ENCODE measurements at places on chromosomes 2 and 18. TPM values are rescaled to one million over a fixed set of nuclear protein-coding genes. Genes with fewer than 3 reads are reported as not detected.

DNA sequence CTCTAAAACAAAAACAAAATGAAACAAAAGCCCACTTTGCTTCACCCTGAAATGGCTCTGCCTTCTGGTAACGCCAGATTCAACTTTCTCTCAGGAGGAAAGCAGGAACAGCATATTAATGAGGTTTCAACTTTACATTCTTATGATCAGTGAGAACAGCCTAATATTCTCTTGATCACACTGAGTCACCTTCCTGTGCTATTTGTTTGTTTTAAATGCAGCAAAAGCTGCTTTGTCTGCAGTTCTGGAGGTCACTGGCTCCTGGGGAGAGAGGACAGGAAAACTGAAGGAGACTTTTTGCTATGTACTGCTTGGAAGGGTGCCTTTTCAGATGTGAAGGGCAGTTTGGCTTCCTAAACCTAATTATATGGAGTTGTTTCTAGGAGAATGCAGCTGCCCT, 48.1 kb downstream of the MAIP1 start:
- H3K36me3 ChIP-seq, result no peaks in the 10 kb centered on the region
- H3K4me3 ChIP-seq, result no peak overlapping the region
- no peaks in the 10 kb centered on the region for H3K27me3 ChIP-seq
- H3K4me1 ChIP-seq, result no peaks in the 10 kb centered on the region
- no peak for DNase-seq
- H3K27ac ChIP-seq, result no peak overlapping the region

GRCh38 chr2:229875549-229875948, 46.3 kb downstream of the TRIP12 start:
- no peak overlapping the region for H3K4me3 ChIP-seq
- DNase-seq, result no peak
- H3K36me3 ChIP-seq, result no peaks in the 10 kb centered on the region
- no peak overlapping the region for H3K27ac ChIP-seq
- no peaks in the 10 kb centered on the region for H3K4me1 ChIP-seq

DNA sequence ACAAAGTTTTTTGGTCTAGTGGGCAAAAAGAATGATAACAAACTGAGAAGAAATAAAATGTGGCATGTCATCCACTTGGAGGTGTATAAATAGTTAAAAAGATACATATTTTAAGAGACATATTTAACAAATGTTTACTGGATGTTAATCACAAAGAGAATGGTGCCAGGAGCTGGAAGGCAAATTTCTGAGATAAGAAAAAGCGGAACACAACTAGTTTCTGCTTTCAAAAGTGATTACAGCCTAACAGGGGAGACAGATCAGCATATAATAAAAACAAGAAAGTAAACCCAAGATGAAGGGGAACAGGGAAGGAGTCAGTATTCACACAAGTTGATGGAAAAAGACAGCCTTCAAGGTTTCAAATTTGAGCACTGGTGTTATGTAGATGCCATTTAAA, 91.3 kb downstream of the OLA1 start:
- DNase-seq, result no peak
- no peaks in the 10 kb centered on the region for H3K4me1 ChIP-seq
- no peak overlapping the region for H3K4me3 ChIP-seq
- H3K27ac ChIP-seq, result no peak overlapping the region
- no peaks in the 10 kb centered on the region for H3K36me3 ChIP-seq

DNA sequence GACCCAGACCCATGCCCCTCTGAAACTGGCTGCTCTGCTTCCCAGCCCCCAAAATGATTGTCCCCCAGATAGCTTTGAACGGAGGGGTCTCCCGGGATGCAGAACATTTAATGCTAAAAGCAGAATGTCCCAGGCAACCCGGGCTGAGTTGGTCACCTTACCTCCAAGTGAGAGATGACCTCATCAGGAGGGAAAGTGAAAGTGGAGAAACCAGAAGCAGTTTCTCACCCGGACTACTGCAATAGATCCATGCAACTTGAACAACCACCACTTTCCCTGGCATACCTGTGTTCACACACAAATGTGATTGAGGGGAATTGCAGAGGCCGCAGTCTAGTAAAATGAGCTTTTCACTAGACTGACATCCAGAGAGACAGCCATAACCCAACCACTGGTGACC, 75.3 kb upstream of the NPAS2 start:
- H3K27me3 ChIP-seq, result no peaks in the 10 kb centered on the region
- no peak overlapping the region for H3K4me3 ChIP-seq
- no peaks in the 10 kb centered on the region for H3K4me1 ChIP-seq
- H3K36me3 ChIP-seq, result no peaks in the 10 kb centered on the region

Gene CD207
- 0.21 TPM for total RNA-seq
